ENCODE measurements at places on chromosomes 4 and X.
A peak's percentile ranks its signal among the peaks of the same experiment; 100 is the strongest.

DNA sequence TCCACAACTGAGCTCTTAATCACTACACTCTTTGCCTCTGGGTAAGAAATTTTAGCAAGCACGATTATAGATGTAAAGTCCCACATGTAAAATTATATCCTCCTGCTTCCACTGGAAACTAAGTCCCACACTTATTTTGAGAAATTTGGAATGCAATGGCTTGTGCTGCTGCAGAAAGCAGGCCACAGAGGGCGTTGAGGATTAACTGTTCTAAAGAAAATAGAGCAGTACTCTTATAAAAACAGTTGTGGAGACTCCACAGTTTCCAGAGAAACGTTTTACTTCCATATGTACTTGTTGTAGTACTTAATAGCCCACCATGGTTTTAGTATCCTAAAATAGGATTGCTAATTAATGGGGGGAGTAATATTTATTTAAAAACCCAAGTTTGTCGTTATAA lies 1.7 kb upstream of the CENPC start:
- DNase-seq, result no peak

GRCh38 chrX:130060122-130061069 lies 49.9 kb downstream of the ELF4 start:
- DNase-seq, result peak; percentile 61

DNA sequence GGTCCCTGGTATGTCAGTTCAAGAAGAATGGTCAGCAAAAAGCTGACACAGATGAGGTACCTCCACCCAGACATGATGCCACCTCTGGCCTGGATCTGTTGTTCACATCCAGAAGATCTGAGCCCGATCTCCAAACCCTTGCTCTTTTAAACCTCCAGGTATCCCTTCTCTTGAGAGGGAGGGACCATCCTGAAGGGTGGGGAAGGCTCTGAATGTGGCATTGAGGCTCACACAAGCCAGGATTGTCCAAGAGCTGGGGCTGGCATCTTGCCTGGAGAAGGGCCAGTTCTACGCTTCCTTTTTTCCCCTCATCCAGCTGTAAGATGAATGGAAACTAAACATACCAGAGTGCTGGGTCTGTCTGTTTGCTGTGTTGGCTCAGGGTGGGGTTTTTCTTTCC lies at the start of gene ITIH6:
ITIH6 (minus strand) TSS at position 119 of the 400 bp plus-strand sequence; CDS start at position 74, 45 bp downstream.
- DNase-seq, result no peak

DNA sequence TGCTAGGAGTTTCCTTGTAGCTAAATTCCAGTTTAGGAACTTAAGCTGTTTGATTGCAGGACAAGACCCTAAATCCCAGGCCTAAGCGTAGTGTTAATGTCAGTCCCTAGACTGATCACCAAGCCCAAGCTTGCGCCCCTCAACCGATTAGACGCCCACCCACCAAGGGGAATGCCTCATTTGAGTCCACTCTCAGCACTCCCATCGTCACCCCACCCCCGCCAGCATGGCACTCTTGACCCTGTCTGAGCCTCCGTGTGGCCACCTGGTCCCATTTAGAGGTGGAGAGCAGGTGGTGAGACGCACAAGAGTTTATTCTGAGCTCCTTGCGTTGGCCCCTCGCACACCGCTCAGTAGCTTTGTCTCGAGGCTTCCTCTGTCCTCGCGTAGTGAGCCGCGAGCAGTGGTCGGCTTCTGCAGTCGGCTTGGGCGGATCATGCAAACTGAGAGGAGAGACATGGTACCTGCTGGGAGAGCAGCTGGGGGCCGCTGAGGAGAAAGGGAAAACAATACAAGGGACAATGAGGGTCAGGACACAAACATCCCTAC lies 48.5 kb upstream of the ZNF157 start:
- no peak for DNase-seq

DNA sequence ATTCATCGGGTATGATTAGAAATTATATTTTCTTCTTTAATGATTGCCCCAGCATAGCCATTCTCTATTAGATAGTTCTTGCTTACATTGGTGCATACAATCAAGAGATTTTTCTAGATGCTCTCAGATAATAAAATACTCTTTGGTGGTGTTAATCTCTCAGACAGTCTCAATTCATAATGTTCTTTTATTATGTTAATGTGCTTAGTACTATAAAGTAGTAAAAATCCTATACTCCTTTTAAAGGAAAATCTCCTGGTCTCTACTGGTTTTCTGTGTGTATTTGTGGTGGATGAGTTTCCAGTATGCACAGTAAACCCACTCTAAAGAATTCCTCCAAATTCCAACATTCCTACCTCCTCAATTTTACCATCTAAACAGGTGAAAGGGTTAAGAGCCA lies 203.5 kb downstream of the FAT4 start:
- no peak for DNase-seq

DNA sequence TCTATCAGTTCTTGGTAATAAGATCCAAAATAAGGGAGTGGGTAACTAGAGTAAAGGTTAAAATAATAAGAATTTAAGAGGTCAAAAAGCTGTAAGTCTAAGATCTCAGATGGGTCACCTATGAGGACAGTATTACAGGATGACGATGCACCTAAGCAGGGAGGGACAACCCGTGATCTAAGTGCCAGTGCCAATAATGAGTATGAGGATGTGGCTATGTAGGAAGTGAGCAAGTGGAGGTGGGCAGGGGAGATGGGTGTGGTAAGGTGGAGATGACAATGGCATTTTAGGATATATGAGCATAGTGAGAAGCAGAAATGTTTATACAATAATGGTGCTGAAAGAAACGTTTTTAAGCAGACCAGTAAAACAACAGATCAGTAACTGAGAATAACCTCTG lies 19.3 kb downstream of the CCDC158 start:
- no peak for DNase-seq

GRCh38 chrX:111445485-111445884 lies 33.5 kb upstream of the DCX start:
- DNase-seq, result peak; percentile 19

- no peak for DNase-seq
Observed at GRCh38 chr4:107866726-107867125, 42.0 kb downstream of the SGMS2 start.

DNA sequence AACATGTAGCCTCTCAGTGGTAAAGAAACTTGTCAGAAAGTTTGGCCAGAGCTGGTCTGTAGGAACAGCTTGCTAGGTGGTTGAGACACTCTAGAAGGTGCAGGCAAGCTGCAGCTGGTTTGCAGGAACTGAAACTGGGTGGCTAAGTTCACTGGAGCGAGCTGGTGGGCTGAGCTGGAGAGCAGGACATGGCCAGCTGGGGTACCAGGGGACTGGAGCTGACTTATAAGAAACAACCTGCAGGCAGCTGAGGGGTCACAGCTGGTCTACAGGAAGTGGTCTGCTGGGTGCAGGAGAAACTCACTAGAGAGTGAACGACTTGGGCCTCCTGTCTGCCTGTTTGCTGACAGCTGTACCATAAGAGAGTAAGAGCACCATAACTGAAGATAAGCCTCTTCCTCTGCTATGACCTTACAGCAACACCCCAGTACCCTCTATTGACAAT lies 157.1 kb upstream of the LNX1 start:
- DNase-seq, result no peak

DNA sequence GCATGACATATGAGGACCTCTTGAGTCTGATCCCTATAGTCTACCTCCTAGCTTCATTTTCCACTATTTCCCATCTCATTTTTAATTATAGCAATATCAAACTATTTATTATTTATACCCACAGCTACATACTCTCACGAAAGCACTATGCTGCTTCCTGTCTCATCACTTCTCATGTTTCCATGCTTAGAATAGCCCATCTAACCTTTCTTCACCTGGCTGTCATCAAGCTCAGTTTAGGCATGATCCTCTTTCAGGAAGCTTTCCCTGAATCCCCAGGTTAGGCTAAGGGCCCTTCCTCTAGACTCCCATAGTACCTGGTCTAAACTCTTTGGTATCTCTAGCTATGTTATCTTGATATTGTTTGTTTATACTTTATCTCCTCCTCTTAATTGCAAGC lies 137.8 kb downstream of the TBC1D19 start:
- no peak for DNase-seq

GRCh38 chr4:101724093-101724492 lies 66.4 kb upstream of the BANK1 start:
- DNase-seq, result no peak

DNA sequence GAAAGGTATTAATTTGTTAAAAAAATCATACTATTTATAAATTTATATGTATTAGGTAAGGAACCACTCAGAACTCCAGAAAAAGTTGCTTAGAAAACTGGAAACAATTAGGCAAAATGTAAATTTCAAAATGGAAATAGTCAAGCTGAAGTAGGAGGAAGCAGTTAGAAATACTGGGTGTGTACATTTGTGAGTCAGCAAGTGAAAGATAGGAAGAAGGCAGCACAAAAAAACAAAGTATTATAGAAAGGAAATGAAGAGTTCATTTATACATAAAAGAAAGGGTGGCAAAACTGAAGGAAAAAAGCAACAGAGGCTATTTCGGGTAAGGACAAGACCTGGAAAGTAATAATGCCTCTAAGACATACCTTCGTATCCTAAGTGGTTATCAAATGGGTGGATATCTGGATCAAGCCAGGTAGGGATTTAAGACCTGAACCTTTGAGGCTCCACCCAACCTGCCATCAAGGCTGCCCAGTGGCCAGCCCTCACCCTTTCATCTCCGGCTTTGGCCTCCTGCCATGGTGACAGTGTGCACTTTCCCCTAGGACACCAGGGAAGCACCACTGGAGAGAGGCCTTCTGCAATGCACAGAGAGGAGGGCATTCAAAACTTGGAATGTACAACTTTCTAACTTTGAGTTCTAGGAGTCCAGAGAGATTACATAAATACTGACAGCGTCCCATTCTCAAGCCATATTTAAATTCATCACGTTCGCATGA lies at the start of gene LRRC66:
LRRC66 (minus strand) TSS at position 428 of the 722 bp plus-strand sequence. CDS start 2,750 bp downstream, outside the sequence.
- no peak for DNase-seq

GRCh38 chrX:14963447-14964236 lies 90.4 kb downstream of the MOSPD2 start:
- DNase-seq, result peak; percentile 60

GRCh38 chr4:145320294-145320693 lies 139.9 kb upstream of the OTUD4 start:
- peak; percentile 69 for DNase-seq

GRCh38 chrX:72045552-72046277 lies 86.0 kb downstream of the RTL5 start:
- DNase-seq, result no peak

DNA sequence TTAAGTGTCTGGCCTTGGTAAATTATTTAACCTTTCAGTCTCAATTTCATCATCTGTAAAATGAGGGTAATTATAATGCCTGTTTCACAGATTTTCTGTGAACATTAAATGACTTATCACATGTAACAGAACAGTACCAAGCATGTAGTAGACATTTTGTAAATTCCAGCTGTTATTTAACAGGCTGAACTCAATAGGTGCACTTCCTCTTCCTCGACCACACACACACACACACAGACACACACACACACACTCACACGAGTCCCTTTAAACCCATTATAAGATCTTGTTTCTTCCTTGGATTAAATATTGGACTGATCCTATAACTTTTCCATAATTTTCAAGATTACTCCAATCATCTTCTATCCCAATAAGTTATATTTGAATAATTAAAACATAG lies 53.4 kb upstream of the COL25A1 start:
- no peak for DNase-seq

DNA sequence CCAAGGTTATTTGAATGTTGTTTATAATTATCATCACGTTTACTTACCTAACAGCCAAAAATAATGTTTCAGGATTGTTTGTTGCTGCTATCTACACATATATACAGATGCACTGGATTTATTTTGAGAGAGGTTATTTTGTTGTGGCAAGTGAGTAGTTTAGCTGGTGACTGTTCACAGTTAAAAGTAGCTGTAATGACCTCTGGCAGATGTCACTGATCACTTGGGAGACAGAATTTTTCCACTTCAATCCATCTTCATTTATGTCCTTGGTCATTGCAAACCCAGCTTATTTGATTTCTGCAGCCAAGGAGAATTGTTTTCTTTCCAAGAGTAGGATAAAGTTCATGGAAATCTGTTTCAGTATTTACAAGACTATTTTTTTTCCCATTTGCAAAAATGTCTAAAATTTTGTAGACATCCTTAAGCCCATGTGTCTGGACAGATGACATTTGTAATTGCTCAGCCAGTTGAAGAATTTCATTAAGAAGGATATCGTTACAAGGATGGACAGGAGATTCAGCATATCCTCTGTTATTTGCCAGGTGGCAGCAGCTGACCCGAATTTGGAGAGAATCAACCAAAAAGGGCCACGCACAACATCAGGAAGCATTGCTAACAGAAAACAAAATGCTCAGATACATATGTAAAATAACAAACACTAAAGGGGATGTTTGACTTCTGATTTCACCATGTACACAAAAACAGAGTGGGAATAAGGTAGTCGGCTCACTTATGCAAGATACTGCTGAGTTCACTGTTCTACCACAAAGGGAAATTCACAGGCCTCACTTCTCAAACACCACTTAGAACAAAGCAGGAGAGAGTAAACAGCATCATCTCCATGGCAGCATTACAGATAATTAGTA lies 64.5 kb downstream of the GPRIN3 start:
- DNase-seq, result no peak

DNA sequence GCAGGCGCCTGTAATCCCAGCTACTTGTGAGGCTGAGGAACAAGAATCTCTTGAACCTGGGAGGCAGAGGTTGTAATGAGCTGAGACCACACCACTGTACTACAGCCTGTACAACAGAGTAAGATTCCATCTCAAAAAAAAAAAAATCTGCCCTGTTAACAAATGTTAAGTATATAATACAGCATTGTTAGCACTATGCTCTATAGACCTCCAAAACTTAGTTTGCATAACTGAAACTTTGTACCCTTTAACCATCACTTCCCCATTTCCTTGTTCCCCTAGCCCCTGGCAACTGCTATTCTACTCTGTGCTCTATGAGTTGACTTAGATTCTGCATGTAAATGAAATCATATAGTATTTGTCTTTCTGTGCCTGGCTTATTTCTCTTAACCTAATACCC lies 76.7 kb downstream of the TAB3 start:
- DNase-seq, result no peak

- no peak for DNase-seq
Observed at GRCh38 chr4:37071576-37071975, 173.0 kb upstream of the NWD2 start.

GRCh38 chrX:19869193-19869592 lies 18.2 kb downstream of the SH3KBP1 start:
- no peak for DNase-seq

DNA sequence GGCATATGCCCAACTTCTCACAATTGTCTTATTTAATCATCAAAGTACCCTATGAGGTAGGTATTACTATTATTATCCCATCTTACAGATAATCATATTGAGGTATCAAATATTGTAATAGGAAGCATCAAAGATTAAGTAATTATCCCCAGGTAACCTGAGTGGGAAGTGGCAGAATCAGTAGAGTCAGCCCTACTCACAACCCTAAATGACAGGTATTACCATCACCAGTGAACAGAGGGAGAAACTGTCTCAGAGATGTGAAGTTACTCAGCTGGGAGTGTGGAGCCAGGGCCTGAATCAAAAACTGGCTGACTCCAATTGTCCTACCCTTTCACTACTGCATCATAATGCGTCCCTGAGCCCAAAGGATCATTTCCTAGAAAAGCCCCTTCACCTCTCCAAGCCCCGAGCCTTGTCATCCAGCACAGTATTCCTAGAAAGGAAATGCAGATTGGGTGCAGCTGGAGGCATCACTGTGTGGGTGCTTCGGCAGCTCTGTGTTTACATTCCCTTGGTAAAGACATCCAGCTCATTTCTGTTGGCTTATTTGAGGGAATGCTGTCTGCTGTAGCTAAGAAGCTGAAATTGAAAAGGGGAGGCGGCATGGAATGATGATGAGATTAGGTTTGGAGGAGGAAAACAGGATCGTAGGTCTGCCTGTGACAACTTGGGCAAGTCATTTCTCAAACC lies 72.8 kb downstream of the DHX15 start:
- peak; percentile 21 for DNase-seq
